ENCODE measurements at places on chromosomes 11 and 22.
A peak's percentile ranks its signal among the peaks of the same experiment; 100 is the strongest.

GRCh38 chr22:45320357-45320976 is 10.7 kb downstream of the FAM118A start:
- no peak overlapping the region for H3K4me3 ChIP-seq
- peaks cover 13% of the 10 kb centered on the region for H3K4me1 ChIP-seq
- H3K27me3 ChIP-seq, result no peaks in the 10 kb centered on the region
- no peak for DNase-seq
- H3K27ac ChIP-seq, result no peak overlapping the region

- no peak overlapping the region for H3K27ac ChIP-seq
- H3K27me3 ChIP-seq, result no peaks in the 10 kb centered on the region
- H3K4me3 ChIP-seq, result no peak overlapping the region
- DNase-seq, result no peak
These were observed 12.2 kb downstream of the FAT3 start for GRCh38 chr11:92236856-92237255.

GRCh38 chr22:44328762-44329161 is 16.0 kb upstream of the SHISAL1 start:
- peaks cover 33% of the 10 kb centered on the region for H3K4me1 ChIP-seq
- DNase-seq, result no peak
- no peak overlapping the region for H3K4me3 ChIP-seq
- H3K36me3 ChIP-seq, result no peaks in the 10 kb centered on the region
- H3K27me3 ChIP-seq, result peaks cover 3% of the 10 kb centered on the region

GRCh38 chr11:116386118-116386699 is 386.6 kb downstream of the BUD13 start:
- H3K4me1 ChIP-seq, result no peaks in the 10 kb centered on the region
- no peak overlapping the region for H3K27ac ChIP-seq
- no peaks in the 10 kb centered on the region for H3K27me3 ChIP-seq
- H3K4me3 ChIP-seq, result no peak overlapping the region

GRCh38 chr11:121253951-121254350 is 38.6 kb upstream of the SC5D start:
- no peaks in the 10 kb centered on the region for H3K4me1 ChIP-seq
- no peaks in the 10 kb centered on the region for H3K27me3 ChIP-seq
- H3K4me3 ChIP-seq, result no peak overlapping the region
- no peak overlapping the region for H3K27ac ChIP-seq

DNA sequence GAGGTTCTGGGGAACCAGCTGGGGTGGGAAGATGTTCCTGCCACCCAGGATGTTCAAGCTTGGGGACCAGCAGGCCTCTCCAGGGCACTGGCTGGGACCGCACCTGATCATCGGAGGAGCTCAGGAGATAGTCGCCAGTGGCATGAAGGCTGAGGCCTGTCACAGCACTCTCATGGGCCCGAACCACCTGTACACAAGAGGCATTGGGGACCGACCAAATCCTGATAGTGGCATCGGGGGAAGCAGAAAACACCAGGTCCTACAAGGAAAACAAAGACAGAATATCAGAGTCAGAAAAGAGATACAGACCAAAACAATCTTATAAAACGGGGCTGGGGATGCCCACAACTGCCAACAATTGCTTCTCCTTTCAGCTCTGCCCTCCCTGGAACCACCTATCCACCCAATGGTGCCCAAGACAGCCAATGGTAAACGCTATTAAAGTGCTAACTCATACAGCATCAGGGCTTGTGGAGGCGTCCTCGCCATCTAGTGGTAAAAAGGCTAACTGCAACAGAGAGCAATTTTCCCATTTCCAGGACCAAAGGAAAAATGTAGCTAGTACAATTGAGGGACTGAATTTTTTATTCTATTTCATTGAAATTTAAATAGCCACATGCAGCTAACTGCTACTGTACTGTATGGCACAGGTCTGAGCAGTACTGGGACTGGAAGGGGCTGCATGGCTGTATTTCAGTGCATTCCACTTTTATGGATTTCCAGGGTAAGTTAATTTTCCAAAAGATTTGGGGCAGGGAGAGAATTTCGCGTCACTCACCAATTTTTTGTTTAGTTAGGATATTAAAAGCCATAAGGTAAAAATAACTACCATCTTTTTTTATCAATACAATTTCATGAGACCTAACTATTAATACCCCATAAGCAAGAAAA is 7.1 kb downstream of the PRPF19 start:
- H3K36me3 ChIP-seq, result peaks cover 61% of the 10 kb centered on the region
- no peaks in the 10 kb centered on the region for H3K4me1 ChIP-seq
- H3K27me3 ChIP-seq, result no peaks in the 10 kb centered on the region

DNA sequence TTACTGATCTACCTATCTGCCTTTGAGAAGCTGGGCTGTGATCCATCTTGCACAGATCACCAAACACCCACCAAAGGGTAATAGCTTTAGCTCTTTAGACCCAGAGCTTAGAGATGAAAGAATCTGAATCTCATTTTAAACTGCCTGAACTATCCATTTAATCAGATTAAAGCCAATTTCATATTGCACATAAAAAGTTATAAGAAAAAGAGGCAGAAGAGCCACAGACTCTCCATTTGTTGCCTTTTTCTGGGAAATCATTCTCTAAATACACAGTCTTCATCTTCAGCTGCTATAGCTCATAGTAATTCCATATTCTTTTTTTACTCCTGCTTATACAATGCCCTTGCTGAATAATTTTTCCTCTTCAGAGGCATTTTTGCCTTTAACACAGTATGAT is 271.2 kb downstream of the DLG2 start:
- H3K27ac ChIP-seq, result no peak overlapping the region
- no peaks in the 10 kb centered on the region for H3K36me3 ChIP-seq
- H3K4me1 ChIP-seq, result no peaks in the 10 kb centered on the region
- no peak for DNase-seq
- H3K4me3 ChIP-seq, result no peak overlapping the region
- no peaks in the 10 kb centered on the region for H3K27me3 ChIP-seq

GRCh38 chr11:69914286-69915150 is 95.3 kb upstream of the FGF3 start:
- no peak for DNase-seq
- H3K4me1 ChIP-seq, result peaks cover 4% of the 10 kb centered on the region

DNA sequence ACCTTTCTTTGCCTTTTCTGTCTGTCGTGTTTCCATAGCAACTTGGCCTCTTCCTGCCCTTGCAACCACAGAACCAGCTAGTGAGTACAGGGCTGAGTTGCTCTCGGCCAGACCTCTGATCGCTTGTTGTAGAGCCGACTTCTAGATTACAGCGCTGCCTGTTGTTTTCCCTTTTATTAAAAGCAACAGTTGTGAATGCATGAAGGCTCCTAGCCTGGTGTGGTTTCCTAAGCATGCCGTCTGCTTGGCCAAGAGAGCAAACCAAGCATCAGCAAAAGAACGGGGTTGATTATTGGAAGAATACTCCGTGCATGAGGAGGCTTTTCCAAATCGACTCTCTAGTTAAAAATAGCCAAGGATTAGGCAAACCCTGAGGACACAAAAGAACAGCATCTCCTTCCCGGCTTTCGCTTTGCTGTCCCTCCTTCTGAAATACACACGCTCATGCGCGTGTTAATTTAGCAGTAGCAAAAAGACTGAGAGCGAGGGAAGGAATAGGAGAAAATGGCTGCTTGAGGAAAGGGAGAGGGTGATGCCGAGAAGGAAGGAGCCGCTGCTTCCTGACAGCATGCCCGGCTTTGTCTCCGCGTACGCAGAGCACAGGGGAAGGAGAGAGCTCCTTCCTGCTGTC is 71.5 kb upstream of the TTC12 start:
- no peak overlapping the region for H3K4me3 ChIP-seq
- H3K27ac ChIP-seq, result peak overlapping the region; percentile 72
- H3K27me3 ChIP-seq, result no peaks in the 10 kb centered on the region
- H3K36me3 ChIP-seq, result no peaks in the 10 kb centered on the region
- peaks cover 29% of the 10 kb centered on the region for H3K4me1 ChIP-seq

GRCh38 chr11:5736396-5736795 is at the start of gene OR56B1:
Gene OR56B1 (plus strand): TSS chr11:5736448. CDS start chr11:5736517, 69 bp downstream.
- H3K4me3 ChIP-seq, result no peak within 1 kb of the TSS
- peaks cover 6% of the 10 kb centered on the region for H3K4me1 ChIP-seq
- no peak for DNase-seq
- peaks cover 5% of the 10 kb centered on the region for H3K27me3 ChIP-seq
- H3K27ac ChIP-seq, result no peak within 1 kb of the TSS

- H3K36me3 ChIP-seq, result no peaks in the 10 kb centered on the region
- no peaks in the 10 kb centered on the region for H3K27me3 ChIP-seq
- peaks cover 5% of the 10 kb centered on the region for H3K4me1 ChIP-seq
- DNase-seq, result no peak
- H3K27ac ChIP-seq, result no peak overlapping the region
These were observed 21.6 kb downstream of the TMPRSS5 start for GRCh38 chr11:113684496-113684895.

GRCh38 chr11:118924591-118925585 is 838 bp downstream of the BCL9L start:
- H3K27ac ChIP-seq, result no peak overlapping the region
- DNase-seq, result no peak
- H3K27me3 ChIP-seq, result no peaks in the 10 kb centered on the region
- H3K36me3 ChIP-seq, result no peaks in the 10 kb centered on the region
- peak overlapping the region; percentile 96 for H3K4me3 ChIP-seq

GRCh38 chr22:50074551-50075530 is 10.4 kb downstream of the MLC1 start:
- H3K27me3 ChIP-seq, result no peaks in the 10 kb centered on the region
- no peak overlapping the region for H3K4me3 ChIP-seq
- H3K36me3 ChIP-seq, result no peaks in the 10 kb centered on the region
- no peak overlapping the region for H3K27ac ChIP-seq
- peaks cover 10% of the 10 kb centered on the region for H3K4me1 ChIP-seq

DNA sequence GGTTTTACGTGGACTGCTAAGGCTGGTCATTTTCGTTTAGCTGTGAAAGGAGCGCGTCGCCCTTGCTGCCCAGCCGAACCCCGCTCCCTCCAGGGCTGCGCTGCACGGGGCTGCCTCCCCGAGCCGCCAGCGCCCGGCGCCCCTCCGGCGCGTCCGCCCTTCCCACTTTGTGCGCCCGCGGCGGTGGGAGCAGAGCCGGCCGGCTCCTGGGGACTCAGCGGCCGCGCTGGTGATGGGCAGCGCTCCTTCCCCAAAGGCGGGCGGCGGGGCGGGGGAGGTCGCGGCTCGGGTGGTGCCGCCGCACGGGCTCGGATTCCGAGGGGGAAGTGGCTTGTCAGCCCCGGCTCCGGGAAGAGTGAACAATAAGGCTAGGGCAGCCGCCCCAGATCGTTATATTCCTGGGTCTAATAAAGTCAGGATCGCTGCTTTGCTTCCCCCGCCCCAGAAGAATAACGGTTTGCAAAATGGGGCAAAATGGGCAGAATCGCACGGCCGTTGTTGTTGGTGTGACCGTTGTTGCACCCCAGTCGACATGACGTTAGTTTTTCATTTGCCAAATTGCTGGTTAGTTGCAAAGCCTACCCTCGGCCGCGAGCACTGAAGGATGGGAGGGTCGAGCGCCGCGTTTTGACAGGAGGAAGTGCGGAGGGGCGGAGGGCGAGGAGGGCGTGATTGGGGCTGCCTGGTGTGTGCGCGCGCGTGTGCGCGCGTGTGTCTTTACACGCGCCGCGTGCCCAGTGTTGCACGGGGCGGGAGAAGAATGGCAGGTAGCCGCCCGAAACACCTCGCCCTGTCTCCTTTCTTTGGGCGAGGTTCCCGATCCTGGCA is 745 bp downstream of the NCAM1 start:
- peaks cover 5% of the 10 kb centered on the region for H3K4me1 ChIP-seq
- peak; percentile 39 for DNase-seq
- H3K4me3 ChIP-seq, result peak overlapping the region; percentile 53
- H3K36me3 ChIP-seq, result no peaks in the 10 kb centered on the region
- no peak overlapping the region for H3K27ac ChIP-seq
- peaks cover 60% of the 10 kb centered on the region for H3K27me3 ChIP-seq

- H3K27ac ChIP-seq, result no peak overlapping the region
- H3K4me3 ChIP-seq, result no peak overlapping the region
- no peaks in the 10 kb centered on the region for H3K36me3 ChIP-seq
- H3K4me1 ChIP-seq, result no peaks in the 10 kb centered on the region
These were observed 9.4 kb downstream of the TREH start for GRCh38 chr11:118670063-118670462.

DNA sequence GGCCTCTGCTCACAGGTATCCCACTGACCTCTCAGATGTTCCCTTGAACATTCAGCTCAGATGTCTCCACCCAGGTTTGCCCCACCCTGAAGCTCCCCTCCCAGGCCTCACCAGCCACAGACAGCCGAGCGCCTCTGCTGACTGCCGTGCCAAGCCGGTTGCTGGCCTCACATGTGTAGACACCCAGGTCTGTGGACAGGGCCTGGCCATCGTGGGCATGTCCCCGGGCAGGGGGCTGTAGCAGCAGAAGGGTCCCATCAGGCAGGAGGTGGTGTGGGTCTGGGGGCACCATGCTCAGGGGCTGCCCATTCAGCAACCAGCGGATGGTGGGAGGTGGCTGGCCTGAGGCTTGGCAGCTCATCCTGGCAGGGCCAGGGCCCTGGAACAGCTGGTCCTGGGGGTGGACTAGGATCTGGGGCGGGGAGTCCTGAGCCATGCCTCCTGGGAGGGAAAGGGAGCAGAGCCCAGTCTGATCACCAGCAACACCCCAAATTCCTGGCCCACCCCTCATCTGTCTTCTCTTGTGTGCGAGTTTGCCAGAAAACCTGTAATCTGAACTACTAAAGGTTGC is 759 bp downstream of the ROBO4 start:
- H3K27me3 ChIP-seq, result no peaks in the 10 kb centered on the region
- H3K36me3 ChIP-seq, result no peaks in the 10 kb centered on the region
- H3K4me3 ChIP-seq, result no peak overlapping the region

DNA sequence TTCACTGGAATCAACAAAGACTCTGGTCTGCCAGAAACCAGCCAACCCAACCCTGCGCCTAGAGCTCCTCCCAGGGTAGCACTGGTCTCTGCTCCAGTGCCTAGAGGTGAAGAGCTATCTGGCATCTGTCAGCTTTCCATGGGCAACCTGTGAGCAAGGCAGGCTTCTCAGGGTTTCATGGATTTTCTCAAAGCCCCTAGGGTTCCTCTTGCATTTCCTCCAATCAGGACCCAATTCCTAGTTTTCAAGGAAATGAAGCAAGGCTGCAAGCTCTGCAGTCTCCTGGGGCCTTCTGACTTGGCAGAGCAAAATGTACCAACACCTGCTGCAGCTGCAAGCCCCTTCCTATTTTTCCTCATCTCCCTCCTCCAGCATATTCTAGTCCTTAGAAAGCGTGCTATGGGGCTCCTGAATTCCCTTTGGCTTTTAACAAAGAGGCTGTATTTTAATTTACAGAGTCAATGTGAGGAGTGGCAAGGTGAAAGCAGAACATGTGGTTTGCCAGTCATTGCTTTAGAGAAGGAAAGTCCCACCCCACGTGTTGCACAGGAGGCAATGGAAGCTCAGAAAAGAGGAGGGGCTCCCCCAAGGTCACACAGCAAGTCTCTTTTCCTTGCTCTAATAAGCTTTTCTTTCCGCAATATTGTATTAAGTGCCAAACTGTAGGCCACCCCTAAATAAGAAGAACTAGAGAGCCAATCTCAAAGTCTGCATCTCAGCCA is 33.0 kb upstream of the RIC3 start:
- no peak overlapping the region for H3K4me3 ChIP-seq
- peaks cover 5% of the 10 kb centered on the region for H3K4me1 ChIP-seq
- H3K36me3 ChIP-seq, result no peaks in the 10 kb centered on the region
- H3K27me3 ChIP-seq, result no peaks in the 10 kb centered on the region
- no peak for DNase-seq

Data from neuronal stem cell (in vitro differentiated cells).